Amygdala (tissue), 56 donors: ENCODE measurements at places on chromosomes 16 and 17.

DNA sequence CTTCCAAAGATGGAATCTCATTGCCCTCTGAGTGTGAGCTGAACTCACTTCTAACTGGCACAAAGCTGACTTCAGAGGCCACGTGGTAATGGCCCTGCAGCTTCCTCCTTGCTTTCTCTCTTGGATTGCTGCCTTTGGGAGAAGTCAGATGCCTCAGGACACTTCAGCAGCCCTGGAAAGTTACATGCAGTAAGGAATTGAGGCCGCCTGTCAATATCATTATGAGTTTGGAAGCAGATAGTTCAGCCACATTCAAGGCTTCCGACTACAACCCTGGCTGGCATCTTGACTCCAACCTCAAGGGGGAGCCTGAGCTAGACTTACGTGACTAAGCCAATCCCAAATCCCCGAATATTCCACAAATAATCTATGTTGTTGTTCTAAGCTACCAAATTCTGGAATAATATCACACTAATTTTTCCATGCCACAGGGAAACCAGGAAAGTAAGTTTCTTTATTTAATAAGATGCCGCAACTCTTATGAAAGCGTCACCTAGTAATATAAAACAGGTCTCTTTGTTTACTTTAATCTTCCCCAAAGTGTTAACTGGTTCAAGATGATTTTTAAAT, 13.6 kb downstream of the CEP20 start:
- no peak for DNase-seq

- no peak for DNase-seq
These were observed 5.2 kb downstream of the ADPRM start for GRCh38 chr17:10702574-10702973.

GRCh38 chr17:40457964-40458791, 14.9 kb downstream of the IGFBP4 start:
- DNase-seq = no peak

GRCh38 chr16:9534759-9535158, 443.3 kb downstream of the HAPSTR1 start:
- DNase-seq = no peak

DNA sequence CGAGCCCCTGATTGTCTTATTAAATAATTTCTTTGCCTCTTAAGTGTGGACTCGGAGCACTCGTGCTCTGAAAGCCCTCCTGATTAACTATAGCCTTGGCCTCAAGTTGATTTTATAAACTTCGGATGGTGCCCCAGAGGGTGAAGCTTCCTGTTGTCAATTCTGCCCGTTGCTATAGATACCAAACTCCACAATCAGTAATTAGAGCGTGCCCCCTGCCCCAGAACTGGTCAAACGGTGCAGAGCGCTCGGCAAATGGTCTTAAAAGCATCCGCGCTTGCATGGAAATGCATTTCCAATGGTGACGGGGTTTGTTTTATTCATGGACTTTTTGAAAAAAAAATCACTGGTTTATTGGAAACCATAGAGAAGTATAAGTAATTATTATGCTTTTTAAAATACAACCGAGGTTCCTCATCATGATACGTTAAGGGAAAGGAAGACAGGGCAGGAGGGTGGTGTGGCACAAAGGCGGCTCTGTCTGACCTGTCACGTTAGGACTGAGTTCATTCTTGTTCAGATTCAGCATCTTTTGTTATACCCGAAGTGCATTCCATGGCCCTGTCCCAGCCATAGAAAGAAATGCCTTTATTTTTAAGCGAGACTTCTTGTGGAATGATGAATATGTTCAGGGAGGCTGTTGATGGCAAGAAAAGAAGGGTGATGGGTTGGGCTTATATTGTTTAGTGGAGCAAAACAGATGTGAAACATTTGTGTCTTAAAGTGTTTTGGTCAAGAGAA, 476.4 kb downstream of the MAF start:
- no peak for DNase-seq

DNA sequence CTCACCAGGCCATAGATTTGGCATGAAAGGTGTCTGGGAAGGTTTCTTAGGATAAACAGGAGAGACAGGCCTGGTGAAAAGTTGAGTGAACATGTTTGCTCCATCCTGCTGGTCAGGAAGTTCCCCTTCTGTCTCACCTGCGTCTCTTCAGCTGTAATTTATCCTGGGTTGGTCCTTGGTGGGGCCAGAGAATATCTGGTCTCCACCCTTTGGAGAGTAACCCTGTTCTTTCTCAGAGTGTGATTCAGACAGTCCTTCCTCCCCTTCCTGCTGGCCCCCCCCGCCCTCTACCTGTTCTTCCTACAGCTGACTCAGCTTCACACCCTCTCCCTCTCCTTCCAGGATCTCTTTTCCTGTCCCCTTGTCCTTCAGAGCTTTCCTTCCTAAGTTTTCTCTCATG, 17.1 kb downstream of the MINK1 start:
- no peak for DNase-seq

- DNase-seq = no peak
These were observed 78.7 kb upstream of the METRNL start for GRCh38 chr17:83000738-83001137.

- DNase-seq = no peak
These were observed 13.5 kb downstream of the TBX4 start for GRCh38 chr17:61465550-61466237.

DNA sequence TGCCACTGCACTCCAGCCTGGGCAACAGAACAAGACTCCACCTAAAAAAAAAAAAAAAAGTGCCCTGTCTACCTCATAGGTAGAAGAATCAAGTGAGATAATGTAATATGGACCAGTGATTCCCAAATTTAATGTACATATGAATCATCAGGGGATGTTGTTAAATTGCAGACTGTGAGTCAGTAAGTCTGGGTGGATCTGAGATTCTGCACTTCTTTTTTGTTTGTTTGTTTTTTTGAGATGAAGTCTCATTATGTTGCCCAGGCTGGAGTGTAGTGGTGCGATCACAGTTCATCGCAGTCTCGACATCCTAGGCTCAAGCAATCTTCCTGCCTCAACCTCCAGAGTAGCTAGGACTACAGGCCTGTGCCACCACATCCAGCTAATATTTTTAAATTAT, 31.6 kb downstream of the HOXB1 start:
- DNase-seq = no peak

DNA sequence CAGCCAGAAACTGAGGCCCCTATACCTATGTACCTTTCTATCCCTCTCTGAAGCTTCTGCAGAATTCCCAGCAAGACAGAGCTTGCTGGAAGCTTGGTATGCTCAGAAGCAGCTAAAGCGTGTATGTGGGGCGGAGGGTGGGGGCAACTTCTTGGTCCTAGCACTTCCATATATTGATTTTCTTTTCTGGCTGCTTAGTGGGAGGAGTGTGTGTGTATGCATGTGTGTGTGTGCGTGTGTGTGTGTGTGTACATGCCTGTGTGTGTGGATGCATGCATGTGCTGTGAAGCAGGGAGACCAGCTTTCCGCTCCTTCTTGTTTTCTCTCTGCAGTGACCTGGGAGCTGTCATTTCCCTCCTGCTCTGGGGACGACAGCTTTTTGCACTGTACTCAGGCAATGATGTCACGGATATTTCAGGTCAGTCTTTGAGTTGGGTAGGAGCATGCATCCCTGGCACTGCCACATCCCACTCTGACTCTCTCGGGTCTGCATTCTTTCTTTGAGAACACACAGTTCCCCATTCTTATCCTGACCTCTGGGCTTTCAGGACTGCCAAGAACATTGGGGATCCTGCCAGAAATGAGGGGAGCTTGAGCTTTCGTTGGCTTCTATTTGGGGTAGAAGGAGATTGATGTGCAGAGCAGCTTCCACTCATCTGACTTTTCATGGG, 10.7 kb downstream of the HPR start:
- DNase-seq = peak; percentile 28

DNA sequence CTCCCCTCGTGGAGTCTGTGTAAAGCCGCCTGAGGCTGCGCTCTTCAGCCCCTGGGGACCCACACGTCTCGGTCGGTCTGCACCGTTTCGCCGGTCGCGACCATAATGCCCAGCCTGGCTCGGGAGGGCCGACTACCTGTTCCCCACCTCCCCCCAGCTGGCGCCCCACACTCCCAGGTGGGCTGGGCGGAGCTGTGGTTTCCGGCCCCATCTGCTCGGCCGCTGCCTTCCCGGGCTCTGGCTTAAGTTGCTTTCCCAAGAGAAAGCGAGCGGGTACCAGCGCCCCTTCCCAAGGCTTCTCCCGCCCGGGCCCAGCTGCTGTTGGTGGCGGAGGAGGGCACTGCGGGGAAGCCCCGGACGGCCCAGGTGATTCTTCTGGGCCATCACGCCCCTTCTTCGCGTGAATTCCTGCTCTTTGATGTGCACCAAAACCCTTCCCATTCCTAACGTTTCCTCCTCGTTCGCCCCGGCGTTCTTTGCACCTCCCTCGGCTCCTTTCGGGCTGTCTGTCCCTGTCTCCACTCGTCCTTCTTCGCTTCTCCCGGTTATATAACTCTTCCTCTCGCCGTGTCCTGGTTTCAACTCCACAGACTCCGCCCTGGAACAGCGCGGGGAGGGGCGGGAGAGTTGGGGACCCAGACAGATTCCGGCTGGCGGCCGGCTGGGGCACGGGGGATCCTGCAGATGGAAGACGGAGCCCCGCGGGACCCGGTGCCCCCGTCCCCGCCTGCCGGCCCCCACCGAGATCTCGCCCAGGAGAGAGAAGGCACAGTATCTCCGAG, 2.0 kb downstream of the KDM6B start:
- DNase-seq = peak; percentile 61

DNA sequence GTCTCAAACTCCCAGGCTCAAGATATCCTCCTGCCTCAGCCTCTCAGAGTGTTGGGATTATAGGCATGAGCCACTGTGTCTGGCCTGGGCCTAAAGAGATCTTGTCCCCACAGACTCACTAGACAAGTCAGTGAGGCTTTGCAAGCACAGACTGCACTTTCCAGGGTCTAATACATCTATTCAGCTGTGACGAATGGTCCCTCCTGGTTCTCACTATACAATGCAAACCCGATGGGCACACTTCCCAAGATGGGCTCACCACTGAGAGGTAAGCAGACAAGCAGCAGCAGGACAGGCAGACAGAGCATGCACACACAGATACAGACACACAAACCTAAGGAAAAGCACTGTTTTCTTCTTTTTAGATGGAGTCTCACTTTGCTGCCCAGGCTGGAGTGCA, 8.8 kb downstream of the MBTPS1 start:
- DNase-seq = no peak

DNA sequence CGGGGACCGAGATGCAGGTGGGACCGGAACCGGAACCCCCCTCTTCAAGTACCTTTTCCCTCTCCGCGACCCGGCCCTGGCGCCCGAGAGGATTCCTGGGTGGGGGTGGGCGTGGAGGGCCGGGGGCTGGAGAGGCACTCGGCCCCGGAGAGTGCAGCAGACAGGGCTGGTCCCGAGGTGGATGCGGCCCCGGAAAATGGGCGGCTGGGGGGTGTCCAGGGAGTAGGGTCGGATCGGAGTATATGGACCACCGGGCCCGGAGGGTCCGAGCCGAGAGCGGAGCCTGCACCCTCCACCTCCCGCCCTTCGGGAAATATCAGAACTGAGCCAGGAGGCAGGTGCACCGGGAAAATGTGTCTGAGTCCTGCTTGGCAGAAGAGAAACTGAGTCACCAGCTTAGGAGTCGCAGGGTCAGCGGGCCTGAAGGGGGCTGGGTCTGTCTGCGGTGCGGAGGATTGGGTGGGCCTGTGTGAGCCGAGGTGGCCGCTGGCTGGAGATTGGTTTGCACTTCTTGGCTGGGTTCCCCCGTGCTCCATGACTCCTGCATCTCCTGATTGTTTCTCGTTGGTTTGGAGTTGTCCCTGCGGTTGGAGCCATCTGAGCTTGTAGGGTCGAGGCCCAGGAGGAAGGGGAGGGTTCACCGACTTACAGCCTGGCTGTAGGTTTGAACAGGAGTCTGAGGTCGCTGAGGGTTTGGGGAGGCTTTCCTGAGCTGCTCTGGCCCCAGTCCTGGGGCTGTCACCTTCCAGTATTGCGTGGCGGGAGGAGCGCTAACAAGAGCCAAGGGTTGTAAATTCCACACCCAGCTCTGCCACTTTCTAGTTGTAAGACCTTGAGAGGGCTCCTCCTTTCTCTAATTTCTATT, 518 bp downstream of the SH2B1 start:
- no peak for DNase-seq

GRCh38 chr17:19399750-19400450, 11.1 kb upstream of the RNF112 start:
- DNase-seq = no peak

DNA sequence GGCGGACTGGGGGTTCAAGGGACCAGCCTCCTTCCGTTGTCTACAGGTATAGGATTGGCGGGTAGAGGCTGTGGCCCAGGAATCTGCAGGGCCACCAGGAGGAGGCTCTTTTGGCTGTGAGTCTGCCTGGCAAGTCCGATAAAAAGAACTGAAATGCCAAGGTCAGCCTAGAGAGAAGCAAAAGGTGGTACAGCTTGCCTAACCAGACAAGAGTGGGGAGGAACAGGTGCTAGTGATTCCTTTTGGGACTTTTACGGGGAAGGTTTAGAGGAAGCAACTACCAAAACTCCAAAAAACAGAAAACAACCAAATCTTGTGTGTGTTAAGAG, 5.6 kb upstream of the EVPL start:
- DNase-seq = no peak

DNA sequence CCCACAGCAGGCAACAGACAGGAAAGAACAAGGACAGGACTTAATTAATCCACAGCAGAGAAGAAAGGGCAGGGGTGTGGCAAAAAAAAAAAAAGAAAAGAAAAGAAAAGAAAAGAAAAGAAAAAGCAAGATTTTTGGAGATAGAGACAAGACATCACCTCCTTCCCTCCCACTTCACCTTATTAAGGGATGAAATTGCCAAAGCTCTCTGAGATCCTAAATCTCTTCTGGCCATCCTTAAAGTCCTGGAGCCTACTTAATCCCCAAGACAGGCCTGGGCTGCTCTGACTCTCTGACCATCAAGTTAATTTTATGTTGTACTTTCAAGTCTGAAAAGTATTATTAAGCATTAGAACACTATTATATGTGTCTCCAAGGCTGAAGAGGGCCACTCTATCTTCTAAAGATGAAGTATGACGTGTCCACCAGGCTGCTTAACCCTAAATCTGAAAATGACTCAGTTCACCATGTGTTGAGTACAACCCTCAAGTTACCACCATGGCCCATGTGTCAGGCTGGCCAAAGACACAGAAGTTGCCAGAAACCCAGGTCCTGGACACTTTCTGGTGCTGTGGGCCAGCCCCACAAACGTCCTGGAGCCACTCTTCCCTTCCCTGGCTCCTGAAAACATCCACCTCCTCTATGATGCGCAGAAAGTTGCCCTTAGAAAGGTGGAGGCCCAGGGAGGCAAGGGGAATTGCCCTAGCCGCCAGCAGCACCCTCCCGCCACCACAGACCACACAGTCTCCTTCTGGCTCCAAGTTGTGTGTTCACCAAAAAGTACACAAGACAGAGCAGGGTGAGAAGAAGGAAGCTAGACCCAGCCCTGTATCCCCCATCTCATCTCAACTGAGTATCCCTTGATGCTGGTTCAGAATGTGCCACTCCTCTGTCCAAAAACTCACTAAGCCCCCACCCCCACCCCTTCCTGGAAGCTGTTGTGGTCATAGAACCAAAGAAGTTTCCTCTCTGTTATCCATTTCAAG, 2.7 kb downstream of the SOCS1 start:
- no peak for DNase-seq

DNA sequence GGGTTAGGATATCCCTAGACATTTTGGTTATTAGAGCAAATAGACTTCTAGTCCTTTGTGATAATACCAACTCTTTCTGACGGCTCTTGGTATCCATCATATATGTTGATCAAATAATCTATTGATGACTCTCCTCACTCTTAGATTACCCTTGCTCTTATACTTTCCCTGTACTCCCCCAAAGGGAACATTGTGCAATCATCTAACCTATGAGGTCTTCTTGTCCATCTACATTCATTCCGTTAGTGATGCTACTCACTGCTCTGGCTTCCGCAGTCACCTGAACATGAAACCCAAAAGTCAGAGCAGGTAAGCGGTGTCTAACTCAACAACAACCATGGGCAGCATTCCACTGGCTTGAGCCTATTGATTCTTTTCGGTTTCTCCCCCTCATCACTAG, 223.7 kb upstream of the SALL1 start:
- no peak for DNase-seq
